Temporal lobe (tissue), 4 donors: ENCODE measurements at places on chromosomes 6 and 20. TPM values are rescaled to one million over a fixed set of nuclear protein-coding genes. Genes with fewer than 3 reads are reported as not detected.

Gene BLCAP
- total RNA-seq: 73.3 TPM

Gene ZBP1
- not detected for total RNA-seq

Gene COL20A1
- total RNA-seq: 7.4 TPM

Gene EEF1A2
- total RNA-seq: 209 TPM

Gene ZBTB46
- 18.7 TPM for total RNA-seq

Gene C6orf58
- 0.25 TPM for total RNA-seq

Gene BTNL2
- not detected for total RNA-seq

Gene ANKRD66
- 0.25 TPM for total RNA-seq

Gene E2F1
- 2.0 TPM for total RNA-seq

Gene ESR1
- under 0.01 TPM for total RNA-seq

Gene POPDC3
- 7.4 TPM for total RNA-seq

Gene AIF1
- total RNA-seq: 5.7 TPM

Gene PPARD
- total RNA-seq: 4.2 TPM

Gene SPATA25
- total RNA-seq: 0.25 TPM

Gene ASIP
- not detected for total RNA-seq

Gene DNAH8
- under 0.01 TPM for total RNA-seq

Gene OXT
- not detected for total RNA-seq

Gene AAR2
- total RNA-seq: 18.7 TPM
